Activated CD4-positive, CD25-positive, alpha-beta regulatory T cell (primary cell): ENCODE measurements at places on chromosomes 1 and 21.

GRCh38 chr1:205930799-205931281 lies 12.4 kb downstream of the SLC26A9 start:
- DNase-seq: no peak

GRCh38 chr1:8033322-8033721 lies 7.2 kb upstream of the ERRFI1 start:
- DNase-seq: no peak

GRCh38 chr21:36811762-36812161 lies 112.8 kb downstream of the SIM2 start:
- DNase-seq: no peak

- DNase-seq: no peak
Measured at GRCh38 chr1:215114154-215114933, 31.8 kb downstream of the KCNK2 start.
